Bronchus fibroblast of lung (primary cell): ENCODE measurements at places on chromosomes 1 and 21. TPM values are rescaled to one million over a fixed set of nuclear protein-coding genes. Genes with fewer than 3 reads are reported as not detected.

DYNLT5 gene
- 0.30 and 1.7 TPM in 2 replicates for total RNA-seq

LMX1A gene
- not detected in 2 replicates for total RNA-seq

CAPN2 gene
- total RNA-seq: 220 and 234 TPM in 2 replicates

CDA gene
- 4.2 and 6.5 TPM in 2 replicates for total RNA-seq

SOX13 gene
- total RNA-seq: 5.6 and 7.1 TPM in 2 replicates

UMODL1 gene
- not detected in 2 replicates for total RNA-seq

KCNJ10 gene
- not detected in 2 replicates for total RNA-seq

LGR6 gene
- total RNA-seq: under 0.01 TPM in 1 of 2 replicates, not detected in the other

LCE1B gene
- total RNA-seq: not detected in 2 replicates

GBP4 gene
- not detected in 2 replicates for total RNA-seq

CYP4Z1 gene
- not detected in 2 replicates for total RNA-seq

PLA2G2A gene
- not detected in 2 replicates for total RNA-seq

SPRR3 gene
- not detected in 2 replicates for total RNA-seq

GJA9 gene
- not detected in 2 replicates for total RNA-seq

SYNJ1 gene
- 1.7 and 3.0 TPM in 2 replicates for total RNA-seq

SYT6 gene
- total RNA-seq: not detected in 2 replicates

TMEM35B gene
- 23.9 and 25.1 TPM in 2 replicates for total RNA-seq

SPRR2G gene
- not detected in 2 replicates for total RNA-seq

CFHR2 gene
- not detected in 2 replicates for total RNA-seq

NOS1AP gene
- 0.17 and 0.30 TPM in 2 replicates for total RNA-seq

GBP6 gene
- total RNA-seq: not detected in 2 replicates

SLC30A7 gene
- total RNA-seq: 15.9 and 23.2 TPM in 2 replicates
